ENCODE measurements at places on chromosomes 7 and 10. TPM values are rescaled to one million over a fixed set of nuclear protein-coding genes. Genes with fewer than 3 reads are reported as not detected.
A peak's percentile ranks its signal among the peaks of the same experiment; 100 is the strongest.

- DNase-seq, result no peak
- H3K4me1 ChIP-seq, result no peaks in the 10 kb centered on the region
- H3K27ac ChIP-seq, result no peak overlapping the region
- H3K27me3 ChIP-seq, result no peaks in the 10 kb centered on the region
These were observed 192.6 kb upstream of the CCDC6 start for GRCh38 chr10:60098677-60099601.

- H3K27ac ChIP-seq, result peak overlapping the region; percentile 34
- peaks cover 10% of the 10 kb centered on the region for H3K4me1 ChIP-seq
- no peaks in the 10 kb centered on the region for H3K27me3 ChIP-seq
- no peaks in the 10 kb centered on the region for H3K36me3 ChIP-seq
- peak overlapping the region; percentile 20 for H3K4me3 ChIP-seq
These were observed 85.5 kb downstream of the SLC25A13 start for GRCh38 chr7:96236198-96237039.

The TAS2R3 gene
- 1.2 TPM for total RNA-seq

The NOS3 gene
- 2.0 TPM for total RNA-seq

- no peaks in the 10 kb centered on the region for H3K4me1 ChIP-seq
- DNase-seq, result no peak
- peaks cover 4% of the 10 kb centered on the region for H3K27me3 ChIP-seq
- no peaks in the 10 kb centered on the region for H3K36me3 ChIP-seq
- no peak overlapping the region for H3K4me3 ChIP-seq
These were observed 13.7 kb upstream of the DNTT start for GRCh38 chr10:96290368-96291133.

The HMX3 gene
- not detected for total RNA-seq

GRCh38 chr10:44935966-44936295 lies 23.7 kb upstream of the RASSF4 start:
- H3K27me3 ChIP-seq, result no peaks in the 10 kb centered on the region
- H3K4me1 ChIP-seq, result peaks cover 5% of the 10 kb centered on the region
- no peak for DNase-seq

- H3K4me1 ChIP-seq, result no peaks in the 10 kb centered on the region
- DNase-seq, result no peak
- no peak overlapping the region for H3K4me3 ChIP-seq
- H3K36me3 ChIP-seq, result no peaks in the 10 kb centered on the region
- H3K27me3 ChIP-seq, result no peaks in the 10 kb centered on the region
These were observed 613.8 kb downstream of the PHTF2 start for GRCh38 chr7:78412216-78412858.

GRCh38 chr7:139767561-139767982 lies 10.2 kb downstream of the HIPK2 start:
- peaks cover 32% of the 10 kb centered on the region for H3K4me1 ChIP-seq
- no peak overlapping the region for H3K27ac ChIP-seq
- H3K4me3 ChIP-seq, result no peak overlapping the region
- DNase-seq, result no peak
- H3K36me3 ChIP-seq, result no peaks in the 10 kb centered on the region

- no peaks in the 10 kb centered on the region for H3K36me3 ChIP-seq
- H3K4me3 ChIP-seq, result no peak overlapping the region
- no peak for DNase-seq
These were observed 73.1 kb upstream of the HPS1 start for GRCh38 chr10:98519841-98520240.

GRCh38 chr10:9222917-9223316 lies 1168.4 kb downstream of the GATA3 start:
- DNase-seq, result peak; percentile 39

GRCh38 chr7:30879139-30880124 lies 32.2 kb upstream of the AQP1 start:
- H3K36me3 ChIP-seq, result no peaks in the 10 kb centered on the region
- H3K4me1 ChIP-seq, result no peaks in the 10 kb centered on the region
- no peak for DNase-seq
- H3K27me3 ChIP-seq, result no peaks in the 10 kb centered on the region

DNA sequence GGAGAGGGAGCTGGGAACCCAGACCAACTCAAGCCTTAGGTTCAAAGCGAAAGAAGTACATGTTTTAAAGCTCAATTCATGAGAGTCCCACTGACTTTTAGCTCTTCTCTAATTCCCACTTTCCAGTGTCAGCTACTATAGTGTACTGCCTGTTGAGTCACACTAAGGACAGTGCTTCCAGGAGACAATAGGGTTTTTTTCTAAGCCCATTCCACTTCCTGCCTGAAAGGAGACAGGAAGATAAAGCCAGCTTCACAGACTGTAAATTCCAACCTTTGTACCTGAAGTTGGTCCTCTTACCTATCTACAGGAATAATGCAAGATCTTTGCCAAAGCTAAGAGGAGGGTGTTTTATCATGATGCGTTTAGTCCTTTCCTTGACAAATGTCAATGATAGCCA lies 4.4 kb downstream of the MSRB2 start:
- no peaks in the 10 kb centered on the region for H3K27me3 ChIP-seq
- H3K27ac ChIP-seq, result no peak overlapping the region

The CFAP69 gene
- 2.0 TPM for total RNA-seq

- no peaks in the 10 kb centered on the region for H3K27me3 ChIP-seq
- peak within 1 kb of the TSS; percentile 95 for H3K4me3 ChIP-seq
- peaks cover 24% of the 10 kb centered on the region for H3K4me1 ChIP-seq
These were observed at the start of gene MRPS16 for GRCh38 chr10:73252445-73253224. Gene MRPS16 (minus strand): TSS chr10:73252644. CDS start chr10:73252482, 162 bp downstream.

GRCh38 chr10:127193125-127193524 lies 3.3 kb downstream of the INSYN2A start:
- H3K4me1 ChIP-seq, result peaks cover 16% of the 10 kb centered on the region
- DNase-seq, result peak; percentile 94
- no peak overlapping the region for H3K27ac ChIP-seq
- no peaks in the 10 kb centered on the region for H3K36me3 ChIP-seq

DNA sequence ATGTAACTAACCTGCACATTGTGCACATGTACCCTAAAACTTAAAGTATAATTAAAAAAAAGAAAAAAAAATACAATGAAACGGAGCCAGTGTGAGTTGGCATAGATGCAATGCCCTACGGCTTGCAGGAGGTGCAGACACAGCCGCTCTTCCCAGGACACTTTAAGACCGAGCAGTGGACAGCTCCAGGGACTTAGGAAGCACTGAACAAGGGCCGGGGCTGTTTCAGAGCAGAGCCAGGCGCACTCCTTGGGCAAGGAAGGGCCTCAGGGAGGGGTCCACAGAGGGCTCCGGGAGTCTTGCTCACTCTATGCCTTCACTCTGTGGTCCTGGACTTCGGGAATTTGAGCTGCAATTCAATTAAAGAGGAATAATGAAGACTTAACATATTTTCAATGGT lies 355.3 kb downstream of the TCERG1L start:
- no peaks in the 10 kb centered on the region for H3K4me1 ChIP-seq
- no peaks in the 10 kb centered on the region for H3K27me3 ChIP-seq
- no peak for DNase-seq
- H3K36me3 ChIP-seq, result no peaks in the 10 kb centered on the region
- no peak overlapping the region for H3K4me3 ChIP-seq
- H3K27ac ChIP-seq, result no peak overlapping the region

- H3K4me1 ChIP-seq, result peaks cover 55% of the 10 kb centered on the region
- peaks cover 28% of the 10 kb centered on the region for H3K36me3 ChIP-seq
- no peak for DNase-seq
- H3K27me3 ChIP-seq, result no peaks in the 10 kb centered on the region
- peak overlapping the region; percentile 56 for H3K27ac ChIP-seq
- H3K4me3 ChIP-seq, result no peak overlapping the region
These were observed 26.8 kb downstream of the PLAC9 start for GRCh38 chr10:80159166-80159873.

- no peak overlapping the region for H3K4me3 ChIP-seq
- H3K4me1 ChIP-seq, result peaks cover 3% of the 10 kb centered on the region
- no peak overlapping the region for H3K27ac ChIP-seq
- peak; percentile 33 for DNase-seq
- H3K36me3 ChIP-seq, result no peaks in the 10 kb centered on the region
These were observed 726.7 kb upstream of the GALNT17 start for GRCh38 chr7:70405241-70405640.

DNA sequence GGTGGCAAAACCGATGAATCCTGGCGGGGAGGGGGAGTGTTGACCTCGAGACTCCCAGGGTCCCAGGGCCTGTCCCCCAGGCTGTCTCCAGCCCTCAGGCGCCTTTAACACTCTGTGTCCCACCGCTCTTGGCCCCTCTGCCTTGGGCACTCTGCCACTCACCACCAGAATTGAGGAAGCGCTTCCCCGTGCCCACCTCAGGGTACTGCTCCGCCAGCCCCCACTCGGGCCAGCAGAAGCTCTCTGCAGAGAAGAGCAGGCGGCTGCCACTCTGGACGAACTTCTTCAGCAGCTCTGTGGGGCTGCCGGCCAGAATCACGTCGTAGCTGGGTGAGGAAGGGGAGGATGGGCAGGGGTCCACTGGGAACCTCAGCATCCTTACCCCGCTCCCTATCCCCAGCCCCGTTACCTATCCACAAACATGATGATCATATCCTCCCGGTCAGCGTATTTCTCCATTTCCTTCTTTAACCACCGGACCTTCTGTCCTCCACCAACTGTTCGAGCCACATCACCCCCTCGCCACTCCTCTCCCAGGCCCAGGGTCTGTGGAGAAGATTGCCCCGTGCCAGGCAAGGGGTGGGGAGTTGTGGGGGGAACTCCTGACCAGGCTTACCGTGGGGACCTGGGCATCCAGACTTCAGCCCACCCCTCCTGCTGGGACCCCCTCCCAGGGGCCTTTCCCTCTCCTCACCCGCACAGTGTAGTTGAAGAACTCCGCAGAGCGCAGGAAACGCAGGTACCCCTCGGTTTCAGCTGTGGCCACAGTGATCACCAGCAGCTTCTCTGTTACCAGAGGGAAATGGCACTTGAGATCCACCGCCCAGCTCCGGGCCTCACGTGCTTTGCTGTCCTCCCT lies 1.2 kb downstream of the PLOD3 start:
- H3K27me3 ChIP-seq, result no peaks in the 10 kb centered on the region
- DNase-seq, result no peak
- peaks cover 19% of the 10 kb centered on the region for H3K4me1 ChIP-seq
- H3K36me3 ChIP-seq, result peaks cover 7% of the 10 kb centered on the region
- H3K4me3 ChIP-seq, result peak overlapping the region; percentile 87

- H3K27me3 ChIP-seq, result no peaks in the 10 kb centered on the region
- no peak overlapping the region for H3K27ac ChIP-seq
- H3K4me3 ChIP-seq, result no peak overlapping the region
These were observed 29.6 kb upstream of the DKK1 start for GRCh38 chr10:52284416-52285013.

The TPK1 gene
- total RNA-seq, result 2.2 TPM

- no peaks in the 10 kb centered on the region for H3K27me3 ChIP-seq
- DNase-seq, result no peak
- no peak overlapping the region for H3K4me3 ChIP-seq
- H3K36me3 ChIP-seq, result no peaks in the 10 kb centered on the region
These were observed 42.7 kb downstream of the INPP5F start for GRCh38 chr10:119768455-119769094.

The EPHA1 gene
- 0.96 TPM for total RNA-seq

DNA sequence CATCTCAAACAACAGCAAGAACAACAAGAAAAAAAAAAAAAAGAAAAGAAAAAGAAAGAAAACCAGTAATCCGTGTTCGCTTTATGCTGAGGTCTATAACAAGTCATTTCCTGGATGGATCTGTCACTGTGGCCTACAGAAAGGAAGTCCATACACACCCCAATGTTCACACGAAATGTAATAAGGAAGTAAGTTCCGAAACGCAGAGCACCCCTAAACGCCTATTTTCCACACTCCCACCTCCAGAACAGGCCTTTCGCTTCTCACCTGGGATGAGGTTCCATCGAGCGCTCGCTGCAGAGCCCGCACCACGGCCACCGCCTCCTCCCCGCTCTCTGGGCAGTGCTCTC lies 735 bp downstream of the ZNF394 start:
- H3K27ac ChIP-seq, result peak overlapping the region; percentile 90
- peak overlapping the region; percentile 97 for H3K4me3 ChIP-seq
- H3K27me3 ChIP-seq, result no peaks in the 10 kb centered on the region

- peaks cover 5% of the 10 kb centered on the region for H3K36me3 ChIP-seq
- H3K27me3 ChIP-seq, result no peaks in the 10 kb centered on the region
- no peak overlapping the region for H3K4me3 ChIP-seq
- H3K4me1 ChIP-seq, result no peaks in the 10 kb centered on the region
- no peak overlapping the region for H3K27ac ChIP-seq
These were observed 41.6 kb downstream of the HBP1 start for GRCh38 chr7:107210400-107210799.

The GRM3 gene
- not detected for total RNA-seq

The TMEM120A gene
- 32.3 TPM for total RNA-seq

GRCh38 chr7:2451171-2452073 lies 24.8 kb downstream of the GRIFIN start:
- no peaks in the 10 kb centered on the region for H3K27me3 ChIP-seq
- no peak for DNase-seq
- peaks cover 8% of the 10 kb centered on the region for H3K4me1 ChIP-seq
- H3K4me3 ChIP-seq, result no peak overlapping the region

DNA sequence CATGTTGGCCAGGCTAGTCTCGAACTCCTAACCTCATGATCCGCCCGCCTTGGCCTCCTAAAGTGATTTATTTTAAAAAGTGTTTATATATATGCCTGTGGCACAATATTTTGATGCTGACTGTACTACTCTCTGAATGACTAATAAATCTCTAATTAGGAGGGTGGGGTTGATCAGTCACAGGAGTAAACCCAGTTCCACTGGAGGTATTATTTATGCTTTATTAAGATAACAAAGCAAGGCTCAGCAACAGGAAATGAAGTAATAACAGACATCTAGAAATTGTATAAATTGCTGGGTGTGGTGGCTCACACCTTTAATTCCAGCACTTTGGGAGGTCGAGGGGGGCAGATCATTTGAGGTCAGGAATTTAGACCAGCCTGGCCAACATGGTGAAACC lies 26.0 kb upstream of the MCU start:
- no peaks in the 10 kb centered on the region for H3K4me1 ChIP-seq
- H3K36me3 ChIP-seq, result no peaks in the 10 kb centered on the region
- no peaks in the 10 kb centered on the region for H3K27me3 ChIP-seq
- no peak overlapping the region for H3K4me3 ChIP-seq
- H3K27ac ChIP-seq, result no peak overlapping the region

The SFTPA1 gene
- total RNA-seq, result not detected

DNA sequence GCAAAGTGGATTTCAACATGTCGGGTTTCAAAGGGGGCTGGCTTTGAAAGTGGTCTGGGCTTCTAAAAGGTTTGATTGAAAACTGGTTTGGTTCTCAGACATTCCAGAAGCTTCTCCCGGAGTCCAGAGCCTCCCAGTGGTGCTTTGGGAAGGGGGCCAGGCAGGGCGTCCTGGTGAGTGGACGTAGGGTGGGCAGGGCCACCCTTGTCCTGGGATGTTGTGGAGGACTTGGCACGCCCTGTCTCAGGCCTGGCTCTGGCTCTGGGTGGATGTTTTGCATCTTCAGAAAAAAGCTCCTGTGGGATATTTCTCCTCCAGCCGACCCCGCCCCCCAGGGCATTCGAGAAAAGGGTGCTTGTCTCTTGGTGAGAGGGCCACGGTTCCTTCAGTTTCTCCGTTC lies 31.2 kb downstream of the GRIFIN start:
- no peaks in the 10 kb centered on the region for H3K36me3 ChIP-seq
- no peak overlapping the region for H3K4me3 ChIP-seq
- H3K4me1 ChIP-seq, result peaks cover 9% of the 10 kb centered on the region
- no peaks in the 10 kb centered on the region for H3K27me3 ChIP-seq
- H3K27ac ChIP-seq, result peak overlapping the region; percentile 3

All from astrocyte (in vitro differentiated cells and primary cell).